GM12864 (cell line): ENCODE measurements at places on chromosomes 11 and 22.
A peak's percentile ranks its signal among the peaks of the same experiment; 100 is the strongest.

- no peak for DNase-seq
These were observed 13.4 kb downstream of the DGCR2 start for GRCh38 chr22:19108807-19109197.

DNA sequence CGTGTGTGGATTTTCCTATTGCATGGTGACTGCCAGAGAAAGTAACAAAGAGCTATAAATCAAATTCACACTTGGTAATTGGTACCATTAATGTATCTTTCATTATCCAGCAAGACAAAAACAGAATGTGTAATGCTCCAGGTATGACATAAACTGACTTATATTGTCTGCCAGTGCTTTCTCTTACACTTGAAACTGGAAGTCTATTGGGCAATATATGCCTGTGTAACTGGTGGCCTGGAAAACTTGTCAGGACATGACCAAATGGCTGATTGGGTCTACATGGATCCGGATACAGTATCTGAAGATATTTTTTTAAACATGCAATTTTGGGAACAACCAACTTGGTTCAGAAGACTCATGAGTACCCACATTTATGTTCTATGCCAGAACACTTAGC is 174.6 kb upstream of the ARHGAP42 start:
- DNase-seq = no peak

GRCh38 chr11:25844811-25845210 is 487.1 kb upstream of the ANO3 start:
- no peak for DNase-seq

DNA sequence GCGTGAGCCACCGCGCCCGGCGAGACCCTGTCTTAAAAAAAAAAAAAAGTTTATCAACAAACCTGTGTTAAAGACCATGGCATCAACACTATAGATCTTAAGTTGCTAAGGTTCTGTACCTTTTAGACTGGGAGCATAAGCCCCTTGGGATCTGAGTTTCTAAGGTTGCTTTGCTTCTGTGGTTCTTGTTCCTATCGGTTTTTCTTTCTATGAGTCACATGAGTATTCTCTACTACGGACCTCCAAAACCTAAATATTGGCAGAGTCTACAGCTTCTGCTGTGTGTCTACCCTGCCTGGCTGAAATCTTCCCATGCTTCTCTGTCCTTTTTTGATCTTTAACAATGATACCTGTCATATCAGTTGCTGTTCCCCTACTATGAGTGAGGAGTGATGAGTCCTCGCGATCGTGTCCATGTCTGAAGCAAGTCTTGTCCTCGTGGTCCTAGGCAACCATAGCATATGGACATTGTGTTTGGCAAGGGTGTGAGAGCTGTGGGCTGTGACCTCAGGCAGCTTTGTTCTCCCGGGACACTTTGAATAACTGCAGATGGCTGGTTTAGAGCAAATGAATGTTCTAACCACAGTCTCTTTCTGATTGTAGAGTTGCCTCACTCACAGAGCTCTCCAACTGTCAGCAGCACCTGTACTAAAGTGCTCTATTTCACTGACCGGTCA is 9.0 kb upstream of the DLAT start:
- peak; percentile 42 for DNase-seq

GRCh38 chr11:117859488-117860112 is 16.9 kb downstream of the FXYD6 start:
- no peak for DNase-seq

- DNase-seq = no peak
These were observed 414 bp upstream of the PNPLA3 start for GRCh38 chr22:43923191-43923590.

- no peak for DNase-seq
These were observed 88.9 kb downstream of the ELP4 start for GRCh38 chr11:31598454-31598853.

- no peak for DNase-seq
These were observed 2.2 kb upstream of the RPS6KA4 start for GRCh38 chr11:64356498-64357411.

- no peak for DNase-seq
These were observed 168.9 kb downstream of the C11orf91 start for GRCh38 chr11:33531743-33532181.

DNA sequence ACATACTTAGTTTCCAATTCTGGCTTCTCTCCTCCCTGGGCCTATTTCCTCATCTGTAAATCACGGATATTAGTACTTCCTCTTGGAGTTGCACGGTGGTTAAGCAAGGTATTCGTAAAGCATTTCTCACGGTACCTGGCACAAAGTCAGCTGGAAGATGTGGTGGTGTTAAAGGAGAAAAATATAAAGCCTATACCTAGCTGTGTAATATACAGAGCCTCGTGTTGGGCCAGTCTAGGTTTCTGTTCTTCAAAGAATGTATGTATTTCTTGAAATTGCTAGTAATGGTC is 47.2 kb downstream of the DBX1 start:
- DNase-seq = no peak

GRCh38 chr11:4645974-4646373 is 2.2 kb downstream of the OR51E1 start:
- DNase-seq = no peak

GRCh38 chr11:62295504-62295903 is 3.4 kb downstream of the SCGB1D4 start:
- no peak for DNase-seq

GRCh38 chr22:38802671-38803121 is 8.8 kb upstream of the DNAL4 start:
- no peak for DNase-seq

DNA sequence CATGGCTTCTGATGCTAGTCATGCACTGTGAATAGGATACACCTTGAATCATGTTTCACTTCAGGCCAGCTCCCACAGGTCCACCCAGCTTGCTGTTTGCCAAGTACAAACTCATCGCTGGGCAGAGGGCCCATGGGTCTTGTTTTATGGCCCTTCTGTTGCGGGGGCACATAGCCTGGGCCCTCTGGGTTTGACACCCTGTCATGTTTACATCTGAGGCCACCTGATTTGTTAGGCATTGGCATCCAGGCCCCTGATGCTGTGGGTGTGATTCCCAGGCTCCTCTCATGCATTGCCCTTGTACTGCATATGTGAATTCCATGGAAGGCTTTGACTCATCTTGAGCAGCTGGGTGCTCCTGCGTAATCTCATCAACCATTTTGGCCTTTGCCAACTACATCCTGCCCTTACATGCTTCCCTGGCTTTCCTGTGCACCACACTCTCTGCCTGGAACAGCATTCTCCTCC is 32.6 kb downstream of the PPFIBP2 start:
- no peak for DNase-seq

DNA sequence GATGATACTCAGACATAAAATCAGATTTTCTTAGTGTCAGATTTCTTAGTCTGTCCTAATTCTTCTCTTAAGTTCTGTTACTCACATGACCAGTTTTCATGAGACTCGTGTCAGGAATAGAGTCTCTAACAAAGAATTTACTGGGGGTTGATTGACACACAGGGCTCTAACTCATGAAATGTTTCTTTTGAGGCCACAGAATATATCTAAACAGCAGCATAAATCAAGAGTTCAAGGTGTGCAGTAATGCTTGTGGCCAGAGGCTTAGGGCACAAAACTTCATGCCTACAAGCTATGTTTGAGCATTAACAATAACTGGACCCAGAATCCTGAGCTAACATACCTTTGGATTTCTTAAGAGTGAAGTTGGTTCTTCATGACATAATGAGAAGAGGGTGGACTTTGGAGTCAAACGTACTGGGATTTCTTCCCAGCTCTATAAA is 237.2 kb downstream of the DDX10 start:
- no peak for DNase-seq

DNA sequence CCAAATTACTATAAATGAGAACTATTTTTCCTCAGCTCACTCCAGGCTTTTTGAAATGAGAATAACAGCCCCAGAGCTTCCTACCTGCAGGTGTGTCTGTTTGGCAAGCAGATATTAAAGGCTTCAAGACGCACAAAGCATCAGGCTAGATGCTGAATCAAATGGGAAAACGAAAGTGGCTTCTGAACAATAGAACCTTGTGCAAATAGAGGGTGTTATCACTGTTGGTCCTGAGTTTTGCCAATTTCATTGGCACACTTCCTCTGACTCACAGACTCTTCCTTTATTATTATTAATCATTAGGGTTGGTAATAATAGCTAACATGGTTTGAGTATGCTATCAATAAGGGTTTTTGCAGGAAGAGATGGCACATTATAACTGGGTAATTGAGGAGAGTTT is 13.4 kb downstream of the SYT13 start:
- DNase-seq = no peak

DNA sequence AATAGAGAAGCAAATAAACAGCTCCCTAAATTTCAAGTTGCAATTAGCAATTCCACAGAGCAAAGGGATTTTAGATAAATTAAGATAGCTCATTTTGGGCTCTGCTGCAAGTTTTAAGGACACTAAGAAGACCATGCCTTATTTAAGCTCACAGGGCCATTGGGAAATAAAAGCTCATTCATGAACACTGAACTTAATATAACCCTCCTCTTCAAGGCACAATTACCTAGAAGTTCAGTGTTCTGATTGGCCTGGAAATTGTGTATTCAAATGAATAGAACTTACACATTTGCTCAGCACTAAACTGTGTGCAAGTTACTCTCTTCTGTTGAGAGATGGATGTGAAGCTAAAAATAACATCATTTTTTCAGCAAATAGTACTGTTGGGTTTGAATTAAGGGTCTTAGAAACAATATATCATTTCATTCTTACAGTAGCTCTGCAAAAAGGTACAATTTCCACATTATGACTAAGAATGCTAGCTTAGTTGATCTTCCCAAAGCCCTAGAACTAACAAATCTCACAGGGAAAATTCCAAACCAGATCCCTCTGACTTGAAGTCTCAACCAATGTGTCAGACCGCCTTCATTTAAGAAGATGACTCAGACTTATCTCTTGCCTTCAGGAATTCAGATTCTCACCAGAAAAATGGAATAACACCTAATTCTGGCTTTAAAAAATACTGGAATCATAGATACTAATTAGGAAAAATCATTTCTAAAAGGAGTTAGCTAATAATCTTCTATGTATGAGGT is 87.4 kb upstream of the LRRC55 start:
- no peak for DNase-seq

DNA sequence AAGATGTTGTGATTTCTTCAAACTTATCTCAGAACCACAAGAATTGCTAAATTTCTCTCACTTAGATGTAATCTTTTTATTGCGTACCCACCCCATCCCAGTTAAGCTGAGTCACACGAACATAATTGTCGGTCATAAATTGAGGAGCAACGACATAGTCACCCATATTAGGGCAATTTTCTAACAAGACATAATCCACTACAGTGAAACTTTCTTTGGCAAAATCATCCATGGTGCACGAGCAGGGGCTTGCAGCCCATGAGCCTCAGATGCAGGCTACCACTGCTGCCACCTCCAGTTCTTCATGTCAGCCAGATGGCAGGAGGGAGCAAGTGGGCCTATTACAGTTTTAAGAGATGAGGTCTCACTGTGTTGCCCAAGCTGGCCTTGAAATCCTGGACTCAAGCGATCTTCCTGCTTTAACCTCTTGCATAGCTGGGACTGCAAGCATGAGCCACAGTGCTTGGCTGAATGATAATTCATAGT is 70.3 kb upstream of the GRK2 start:
- DNase-seq = no peak

- no peak for DNase-seq
These were observed 346.8 kb downstream of the JRKL start for GRCh38 chr11:96736601-96737000.

DNA sequence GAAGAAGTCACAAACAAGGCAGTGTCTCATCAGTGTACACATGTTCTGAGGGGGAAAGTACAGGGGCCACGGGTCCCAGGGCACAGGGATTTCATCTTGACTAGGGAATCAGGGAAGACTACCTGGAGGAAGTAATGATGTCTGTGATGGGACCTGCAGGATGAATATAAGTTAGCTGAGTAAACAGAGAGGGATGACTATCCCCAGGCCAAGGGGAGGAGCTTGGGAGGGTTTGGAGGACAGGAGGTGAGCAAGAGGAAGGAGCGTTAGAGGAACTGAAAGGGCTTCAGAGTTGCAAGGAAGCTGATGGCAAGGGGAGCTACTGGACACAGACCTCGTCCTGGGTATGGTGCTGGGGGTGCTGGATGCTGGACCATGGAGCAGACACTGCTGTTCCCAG is 56.4 kb downstream of the TRAF6 start:
- DNase-seq = no peak

GRCh38 chr11:125071846-125072217 is 8.7 kb downstream of the SLC37A2 start:
- no peak for DNase-seq

- DNase-seq = no peak
These were observed 23.3 kb upstream of the SERPIND1 start for GRCh38 chr22:20750461-20751184.

DNA sequence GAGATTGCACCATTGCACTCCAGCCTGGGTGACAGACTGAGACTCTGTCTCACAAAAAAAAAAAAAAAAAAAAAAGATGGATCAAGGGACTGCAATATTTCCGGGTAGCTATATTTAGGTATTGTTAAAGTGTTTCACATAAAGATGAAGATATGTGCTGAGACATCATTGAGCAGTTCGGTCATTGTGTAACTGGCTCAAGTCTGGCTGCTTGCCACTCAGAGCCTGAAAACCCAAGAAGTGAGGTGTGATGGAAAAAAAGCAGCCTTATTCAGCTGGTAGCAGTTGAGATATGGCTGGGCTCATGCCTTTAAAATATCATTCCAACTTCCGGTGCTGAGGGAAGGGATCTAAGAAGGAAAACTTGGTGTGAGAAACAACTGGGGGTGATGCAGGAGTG is 46.9 kb downstream of the LUZP2 start:
- DNase-seq = no peak

GRCh38 chr22:38201711-38202436 is at the start of gene MAFF:
MAFF (plus strand) TSS chr22:38201994; CDS start chr22:38213854, 11,860 bp downstream.
- peak; percentile 77 for DNase-seq

GRCh38 chr22:38491707-38492348 is 14.3 kb downstream of the DDX17 start:
- no peak for DNase-seq

GRCh38 chr11:12239396-12239795 is 129.0 kb downstream of the MICAL2 start:
- DNase-seq = no peak

GRCh38 chr11:131370901-131371790 is 731 bp downstream of the NTM start:
- no peak for DNase-seq

GRCh38 chr11:41119484-41119883 is 340.0 kb downstream of the LRRC4C start:
- no peak for DNase-seq

GRCh38 chr22:31872209-31872608 is 72.1 kb upstream of the YWHAH start:
- no peak for DNase-seq

GRCh38 chr22:36395915-36396314 is 8.1 kb upstream of the MYH9 start:
- DNase-seq = no peak

GRCh38 chr11:81470446-81470845 is 1263.2 kb downstream of the FAM181B start:
- DNase-seq = no peak

DNA sequence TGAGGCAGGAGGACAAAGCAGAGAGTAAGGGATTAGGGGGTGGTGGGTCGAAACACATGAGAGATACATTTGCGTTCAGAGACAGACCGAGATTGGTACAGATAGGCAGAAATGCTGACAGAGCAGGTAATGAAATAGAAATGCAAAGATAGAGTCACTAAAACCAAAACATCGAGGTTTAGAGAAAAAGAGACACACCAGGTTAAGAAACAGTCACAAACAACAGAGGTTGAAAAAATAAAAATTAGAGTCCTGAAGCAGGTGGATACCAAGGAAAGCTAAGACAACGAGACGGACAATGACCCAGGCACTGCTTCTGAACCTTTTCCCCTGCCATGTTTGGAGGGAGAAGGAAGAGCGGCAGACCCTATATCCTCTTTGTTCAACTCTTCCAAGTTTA is 1.2 kb upstream of the MAPK1 start:
- no peak for DNase-seq

GRCh38 chr11:86728562-86728961 is 56.1 kb upstream of the ME3 start:
- DNase-seq = no peak
